Stimulated activated CD4-positive, alpha-beta T cell treated with anti-CD3 and anti-CD28 coated beads, TNF-alpha, amount 100 ng/mL, for 4 hours (primary cell): ENCODE measurements at places on chromosomes 11 and 22.

DNA sequence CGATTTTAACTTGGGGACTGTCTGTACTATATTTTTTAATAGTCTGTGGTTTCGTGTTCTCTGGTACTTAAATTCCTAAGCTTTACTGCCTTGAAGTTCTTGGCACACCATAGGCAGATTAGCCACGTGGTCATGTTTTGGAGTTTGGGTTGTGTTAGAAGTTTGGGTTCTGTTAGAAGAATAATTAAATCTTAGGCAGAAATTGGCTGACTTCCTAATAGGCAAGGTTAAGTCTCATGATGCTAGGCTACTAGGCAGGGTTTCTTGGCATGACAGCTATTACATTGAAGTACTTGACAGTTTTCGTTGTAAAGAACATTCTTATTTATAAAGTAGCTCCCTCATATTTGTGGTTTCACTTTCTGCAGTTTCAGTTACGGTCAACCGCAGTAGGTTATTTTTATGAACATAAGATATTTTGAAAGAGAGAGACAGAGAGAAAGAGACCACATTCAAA is 30.0 kb upstream of the MMP7 start:
- no peak for DNase-seq

DNA sequence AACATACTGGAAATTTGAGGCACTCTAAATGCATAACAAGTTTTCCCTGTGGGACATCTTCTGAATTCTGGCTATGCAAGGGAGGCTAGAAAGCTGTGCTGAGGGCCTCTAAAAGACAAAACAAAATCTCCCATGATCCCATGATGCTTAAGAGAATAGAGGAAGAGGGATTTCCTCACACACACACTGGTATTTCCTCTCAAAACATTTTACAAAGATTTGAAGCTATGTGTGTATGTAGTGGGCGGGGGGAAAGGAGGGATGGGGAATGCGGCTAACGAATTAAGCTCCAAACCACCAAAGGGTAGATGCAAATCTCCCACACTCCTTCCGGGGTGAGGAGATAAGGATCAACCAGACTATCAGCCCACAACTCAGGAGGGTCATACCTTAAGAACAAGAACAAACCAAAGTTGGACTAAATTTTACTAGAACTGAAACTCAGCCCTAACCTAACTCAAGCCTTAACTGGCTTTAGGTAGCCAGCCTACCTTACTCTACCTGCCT is 6.0 kb downstream of the OR2AT4 start:
- DNase-seq, result no peak

GRCh38 chr11:8058216-8058615 is 22.8 kb upstream of the TUB start:
- no peak for DNase-seq

- DNase-seq, result no peak
Observed at GRCh38 chr11:88277349-88277915, 60.1 kb downstream of the CTSC start.
